ENCODE measurements at places on chromosomes 12 and 14.

GRCh38 chr14:105471297-105471821 is 3.3 kb upstream of the CRIP2 start:
- no peaks in the 10 kb centered on the region for H3K27me3 ChIP-seq
- DNase-seq: no peak
- H3K4me3 ChIP-seq: no peak overlapping the region
- H3K36me3 ChIP-seq: no peaks in the 10 kb centered on the region

DNA sequence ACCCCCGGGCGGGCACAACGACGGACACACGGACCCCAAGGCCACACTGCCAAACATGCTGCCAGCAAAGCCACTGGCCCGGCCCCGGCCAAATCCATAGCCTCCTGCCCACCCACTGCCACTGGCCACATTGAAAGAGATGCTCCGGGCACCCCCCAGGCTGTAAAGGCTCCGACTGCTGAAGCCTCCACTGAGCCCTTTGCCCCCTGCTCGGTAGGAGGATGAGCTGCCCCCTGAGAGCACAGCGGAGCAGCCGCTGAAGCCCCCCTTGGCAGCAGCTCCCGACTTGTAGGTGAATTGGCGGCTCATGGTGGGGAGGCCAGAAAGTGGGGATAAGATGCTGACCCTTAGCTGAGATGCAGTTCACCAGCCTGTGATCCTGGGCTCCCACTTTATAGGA is at the start of gene KRT73:
Gene KRT73, minus strand, starts transcription at position 344 of the 400 bp plus-strand sequence. Its CDS starts 35 bp downstream, at position 309.
- H3K4me3 ChIP-seq: no peak within 1 kb of the TSS
- no peaks in the 10 kb centered on the region for H3K4me1 ChIP-seq
- no peaks in the 10 kb centered on the region for H3K27me3 ChIP-seq

DNA sequence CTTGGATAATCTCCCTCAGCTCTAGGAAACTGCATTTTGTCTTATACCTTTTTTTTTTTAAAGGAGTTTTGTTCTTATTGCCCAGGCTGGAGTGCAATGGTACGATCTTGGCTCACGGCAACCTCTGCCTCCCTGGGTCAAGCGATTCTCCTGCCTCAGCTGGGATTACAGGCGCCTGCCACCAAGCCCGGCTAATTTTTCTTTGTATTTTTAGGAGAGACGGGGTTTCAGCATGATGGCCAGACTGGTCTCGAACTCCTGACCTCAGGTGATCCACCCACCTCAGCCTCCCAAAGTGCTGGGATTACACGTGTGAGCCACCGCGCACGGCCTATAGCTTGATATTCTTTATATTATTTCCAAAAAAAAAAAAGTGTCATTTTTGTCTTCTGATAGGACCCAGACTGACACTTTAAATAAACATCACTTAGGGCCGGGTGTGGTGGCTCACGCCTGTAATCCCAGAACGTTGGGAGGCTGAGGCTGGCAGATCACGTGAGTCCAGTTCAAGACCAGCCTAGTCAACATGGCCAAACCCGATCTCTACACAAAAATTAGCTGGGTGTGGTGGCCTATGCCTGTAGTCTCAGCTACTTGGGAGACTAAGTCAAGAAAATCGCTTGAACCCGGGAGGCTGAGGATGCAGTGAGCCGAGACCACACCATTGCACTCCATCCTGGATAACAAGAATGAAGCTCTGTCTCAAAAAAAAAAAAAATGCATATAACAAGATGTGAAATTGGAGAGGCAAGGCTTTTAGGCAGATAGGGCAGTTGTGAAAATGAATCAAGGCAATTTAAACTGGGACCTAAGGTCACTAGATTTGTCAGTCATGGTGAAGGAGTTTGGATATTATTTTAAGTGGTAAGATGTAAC is 18.4 kb downstream of the SLC2A3 start:
- H3K36me3 ChIP-seq: no peaks in the 10 kb centered on the region
- H3K4me3 ChIP-seq: no peak overlapping the region
- no peak for DNase-seq
- H3K27ac ChIP-seq: no peak overlapping the region
- H3K4me1 ChIP-seq: no peaks in the 10 kb centered on the region
- no peaks in the 10 kb centered on the region for H3K27me3 ChIP-seq

GRCh38 chr14:100292776-100293461 is 13.3 kb downstream of the SLC25A29 start:
- H3K4me1 ChIP-seq: no peaks in the 10 kb centered on the region
- no peak for DNase-seq
- no peaks in the 10 kb centered on the region for H3K36me3 ChIP-seq

- peak overlapping the region; percentile 40 for H3K27ac ChIP-seq
- H3K36me3 ChIP-seq: no peaks in the 10 kb centered on the region
- peaks cover 26% of the 10 kb centered on the region for H3K4me1 ChIP-seq
- H3K4me3 ChIP-seq: peak overlapping the region; percentile 1
- DNase-seq: no peak
These were observed 23.7 kb downstream of the NCOR2 start for GRCh38 chr12:124543590-124544310.

GRCh38 chr14:72270749-72271148 is 338.5 kb downstream of the RGS6 start:
- no peak overlapping the region for H3K4me3 ChIP-seq
- no peaks in the 10 kb centered on the region for H3K27me3 ChIP-seq
- H3K4me1 ChIP-seq: no peaks in the 10 kb centered on the region
- H3K36me3 ChIP-seq: no peaks in the 10 kb centered on the region
- H3K27ac ChIP-seq: no peak overlapping the region
- DNase-seq: no peak

DNA sequence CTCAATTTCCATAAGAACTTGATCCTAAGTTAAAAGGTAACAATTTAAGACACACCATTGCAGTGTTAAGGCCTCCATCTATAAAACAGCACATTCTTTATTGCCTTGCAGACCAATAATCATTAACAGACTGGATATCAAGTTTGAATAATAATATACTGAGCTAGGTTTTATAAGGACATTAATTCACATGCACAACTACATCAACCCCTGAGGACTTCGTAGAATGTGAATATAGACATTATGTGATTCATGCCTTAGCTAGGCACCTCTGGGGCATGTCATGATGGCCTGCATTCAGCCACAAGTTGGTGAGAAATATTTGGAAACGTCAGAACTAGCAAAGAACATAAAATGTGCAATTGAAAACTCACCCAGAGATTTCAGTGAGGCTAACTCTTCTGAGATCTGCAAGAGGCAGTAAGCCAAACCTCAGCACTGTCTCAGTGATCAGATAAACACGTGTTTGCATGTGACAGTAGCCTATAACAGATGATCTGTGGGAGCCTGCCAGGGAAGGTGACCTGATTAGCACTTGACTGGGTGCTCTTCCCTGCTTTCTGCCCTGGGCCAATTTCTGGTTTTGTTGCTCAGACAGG is 492.2 kb downstream of the FLRT2 start:
- H3K27ac ChIP-seq: no peak overlapping the region
- no peaks in the 10 kb centered on the region for H3K36me3 ChIP-seq
- H3K27me3 ChIP-seq: no peaks in the 10 kb centered on the region
- H3K4me1 ChIP-seq: no peaks in the 10 kb centered on the region
- no peak for DNase-seq
- no peak overlapping the region for H3K4me3 ChIP-seq

GRCh38 chr14:75452900-75453816 is 25.3 kb downstream of the JDP2 start:
- H3K27me3 ChIP-seq: no peaks in the 10 kb centered on the region
- peaks cover 23% of the 10 kb centered on the region for H3K4me1 ChIP-seq
- DNase-seq: peak; percentile 88
- H3K4me3 ChIP-seq: peak overlapping the region; percentile 41

DNA sequence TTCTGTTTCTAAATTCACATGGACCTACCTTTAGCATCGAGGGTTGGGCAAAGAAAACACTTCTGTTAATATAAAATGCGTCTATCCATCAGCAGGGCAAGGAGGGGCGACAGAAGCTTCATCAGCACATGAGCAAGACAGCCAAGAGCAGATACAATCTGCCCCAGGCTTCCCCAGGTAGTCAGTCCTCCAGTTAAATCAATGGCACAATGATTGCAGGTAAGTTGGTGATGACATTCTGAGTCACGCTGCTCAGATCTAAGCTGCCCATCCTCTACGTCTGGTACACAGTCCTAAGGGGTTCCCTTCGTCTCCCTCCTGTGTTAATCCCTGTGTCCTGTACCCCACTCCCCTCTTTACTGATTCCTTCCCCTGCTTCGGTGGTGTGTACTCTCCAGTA is 38.8 kb downstream of the MAP3K9 start:
- H3K4me3 ChIP-seq: no peak overlapping the region
- no peaks in the 10 kb centered on the region for H3K27me3 ChIP-seq
- no peaks in the 10 kb centered on the region for H3K4me1 ChIP-seq
- no peaks in the 10 kb centered on the region for H3K36me3 ChIP-seq

- no peak overlapping the region for H3K4me3 ChIP-seq
- DNase-seq: no peak
- H3K36me3 ChIP-seq: no peaks in the 10 kb centered on the region
- no peaks in the 10 kb centered on the region for H3K27me3 ChIP-seq
These were observed 27.4 kb upstream of the DDHD1 start for GRCh38 chr14:53180272-53181221.

- no peak overlapping the region for H3K4me3 ChIP-seq
- no peaks in the 10 kb centered on the region for H3K27me3 ChIP-seq
- H3K36me3 ChIP-seq: no peaks in the 10 kb centered on the region
These were observed 1201.5 kb downstream of the BCL11B start for GRCh38 chr14:98070536-98070935.

- no peaks in the 10 kb centered on the region for H3K27me3 ChIP-seq
- no peak for DNase-seq
- no peaks in the 10 kb centered on the region for H3K4me1 ChIP-seq
- no peak overlapping the region for H3K27ac ChIP-seq
- no peak overlapping the region for H3K4me3 ChIP-seq
- no peaks in the 10 kb centered on the region for H3K36me3 ChIP-seq
These were observed 67.7 kb downstream of the EEA1 start for GRCh38 chr12:92861381-92861780.

- H3K27ac ChIP-seq: no peak overlapping the region
- no peaks in the 10 kb centered on the region for H3K27me3 ChIP-seq
- no peaks in the 10 kb centered on the region for H3K36me3 ChIP-seq
These were observed 136.4 kb downstream of the MDGA2 start for GRCh38 chr14:47539031-47539461.

DNA sequence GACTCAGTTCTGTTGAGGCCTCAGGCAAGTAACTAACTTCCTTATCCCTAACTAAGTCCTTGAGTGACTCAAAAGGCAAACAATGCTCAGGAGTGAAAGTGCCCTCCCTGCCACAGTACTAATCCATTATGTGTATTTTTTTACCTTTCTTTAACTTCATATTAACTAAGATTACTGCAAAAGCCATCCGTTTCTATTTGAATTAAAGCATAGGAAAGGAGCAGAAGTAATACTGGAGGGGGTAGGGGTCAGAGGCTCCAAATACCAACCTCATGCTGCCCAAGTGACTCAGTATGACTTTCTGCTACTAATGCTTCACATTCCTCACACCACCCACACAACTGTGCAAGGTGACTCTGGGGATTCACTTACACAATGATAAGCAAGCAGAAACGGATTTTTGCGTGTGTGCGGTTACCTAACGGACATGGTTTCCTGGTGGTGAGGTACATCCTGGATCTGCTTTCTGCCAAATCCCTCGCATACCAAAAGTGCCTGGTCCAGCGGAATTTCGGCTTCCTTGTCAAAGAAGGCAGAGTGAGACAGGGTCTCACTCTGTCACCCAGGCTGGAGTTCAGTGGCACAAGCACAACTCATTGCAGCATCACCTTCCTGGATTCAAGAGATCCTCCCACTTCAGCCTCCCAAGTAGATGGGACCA is 25.1 kb downstream of the MOK start:
- H3K27me3 ChIP-seq: no peaks in the 10 kb centered on the region
- no peaks in the 10 kb centered on the region for H3K36me3 ChIP-seq
- H3K4me1 ChIP-seq: no peaks in the 10 kb centered on the region

DNA sequence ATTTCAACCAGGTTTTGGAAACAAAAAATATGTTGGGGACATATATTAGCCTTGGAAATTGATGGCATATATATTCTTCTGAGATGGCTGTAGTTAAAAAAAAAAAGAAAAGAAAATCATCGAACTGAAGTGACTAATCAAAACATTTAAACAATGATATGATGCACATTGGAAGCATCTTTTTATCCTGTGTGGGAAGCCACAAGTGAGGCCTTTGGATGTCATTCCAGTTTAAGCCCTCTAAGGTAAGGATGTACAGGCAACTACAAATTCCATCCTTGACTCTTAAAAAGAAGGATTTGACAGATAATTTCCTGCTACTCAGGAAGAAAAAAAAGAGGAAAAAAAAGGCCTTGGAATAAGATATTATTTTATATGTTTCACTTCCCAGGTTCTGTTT is 9.6 kb upstream of the PTPRB start:
- no peaks in the 10 kb centered on the region for H3K36me3 ChIP-seq
- no peak overlapping the region for H3K4me3 ChIP-seq
- H3K27ac ChIP-seq: no peak overlapping the region
- no peak for DNase-seq
- H3K27me3 ChIP-seq: no peaks in the 10 kb centered on the region

- H3K36me3 ChIP-seq: no peaks in the 10 kb centered on the region
- no peaks in the 10 kb centered on the region for H3K27me3 ChIP-seq
- H3K4me3 ChIP-seq: no peak overlapping the region
- H3K4me1 ChIP-seq: no peaks in the 10 kb centered on the region
These were observed 775.1 kb downstream of the FLRT2 start for GRCh38 chr14:86305058-86305457.

GRCh38 chr12:22802883-22803630 is 178.1 kb downstream of the ETNK1 start:
- H3K27ac ChIP-seq: no peak overlapping the region
- DNase-seq: no peak
- H3K36me3 ChIP-seq: no peaks in the 10 kb centered on the region
- H3K4me3 ChIP-seq: no peak overlapping the region
- no peaks in the 10 kb centered on the region for H3K4me1 ChIP-seq
- H3K27me3 ChIP-seq: no peaks in the 10 kb centered on the region

GRCh38 chr12:61717986-61718385 is 542.2 kb upstream of the USP15 start:
- H3K4me3 ChIP-seq: no peak overlapping the region
- no peak overlapping the region for H3K27ac ChIP-seq
- no peaks in the 10 kb centered on the region for H3K4me1 ChIP-seq
- no peaks in the 10 kb centered on the region for H3K27me3 ChIP-seq
- DNase-seq: no peak

DNA sequence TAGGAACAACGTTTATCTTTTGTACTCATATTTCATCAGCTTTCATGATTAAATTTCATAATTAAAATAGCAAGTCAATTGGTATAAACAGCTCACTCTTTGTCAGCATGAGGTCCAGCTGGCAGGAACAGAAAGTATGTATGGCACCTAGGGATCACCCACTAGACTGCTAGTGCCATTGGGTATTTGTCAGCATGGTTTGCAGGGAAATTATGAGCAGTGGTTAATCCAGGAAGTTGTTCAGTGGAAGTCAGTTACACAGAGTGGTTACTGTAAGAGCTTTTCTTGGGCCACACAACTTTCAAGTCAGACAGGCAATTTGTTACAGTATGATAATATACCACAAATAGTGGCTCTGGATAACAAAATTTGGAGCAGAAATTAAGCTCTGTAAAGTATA is 340.3 kb upstream of the RGS6 start:
- no peak for DNase-seq
- H3K4me1 ChIP-seq: no peaks in the 10 kb centered on the region
- no peaks in the 10 kb centered on the region for H3K36me3 ChIP-seq
- H3K4me3 ChIP-seq: no peak overlapping the region
- H3K27me3 ChIP-seq: no peaks in the 10 kb centered on the region

- no peaks in the 10 kb centered on the region for H3K4me1 ChIP-seq
- H3K27me3 ChIP-seq: no peaks in the 10 kb centered on the region
- DNase-seq: no peak
- no peak overlapping the region for H3K27ac ChIP-seq
- H3K4me3 ChIP-seq: no peak overlapping the region
- no peaks in the 10 kb centered on the region for H3K36me3 ChIP-seq
These were observed 9.2 kb downstream of the PLBD1 start for GRCh38 chr12:14558473-14558959.

Data from breast epithelium (tissue), 4 donors.